Activated CD4-positive, CD25-positive, alpha-beta regulatory T cell treated with anti-CD3 and anti-CD28 coated beads, Interleukin-2, amount 50 U/mL, for 72 hours (primary cell): ENCODE measurements at places on chromosomes 6 and 20.

DNA sequence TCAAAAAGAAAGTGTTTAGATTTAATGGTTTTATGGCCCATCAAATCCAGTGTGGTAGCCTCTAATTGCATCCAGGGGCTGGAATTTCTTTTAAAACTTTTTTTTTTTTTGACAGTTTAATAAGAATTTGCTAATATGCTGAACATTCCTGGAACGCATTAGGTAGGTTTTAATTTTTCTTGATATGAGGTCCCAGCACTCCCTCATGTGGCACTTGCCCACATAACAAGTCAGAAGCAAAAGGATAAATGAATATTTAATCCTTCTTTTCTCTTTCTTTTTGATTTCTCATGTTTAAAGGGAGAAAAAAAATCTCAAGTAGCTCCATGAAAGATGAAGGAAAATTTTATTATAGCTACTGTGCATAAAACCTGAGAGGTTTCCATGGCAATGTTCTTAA lies 13.5 kb downstream of the HAO1 start:
- no peak for DNase-seq

- DNase-seq = no peak
Measured at GRCh38 chr6:74333406-74333805, 637.4 kb downstream of the CD109 start.

GRCh38 chr20:64115171-64115911 lies 8.0 kb upstream of the NPBWR2 start:
- DNase-seq = no peak

GRCh38 chr6:85537055-85537494 lies 56.6 kb downstream of the SNX14 start:
- no peak for DNase-seq

DNA sequence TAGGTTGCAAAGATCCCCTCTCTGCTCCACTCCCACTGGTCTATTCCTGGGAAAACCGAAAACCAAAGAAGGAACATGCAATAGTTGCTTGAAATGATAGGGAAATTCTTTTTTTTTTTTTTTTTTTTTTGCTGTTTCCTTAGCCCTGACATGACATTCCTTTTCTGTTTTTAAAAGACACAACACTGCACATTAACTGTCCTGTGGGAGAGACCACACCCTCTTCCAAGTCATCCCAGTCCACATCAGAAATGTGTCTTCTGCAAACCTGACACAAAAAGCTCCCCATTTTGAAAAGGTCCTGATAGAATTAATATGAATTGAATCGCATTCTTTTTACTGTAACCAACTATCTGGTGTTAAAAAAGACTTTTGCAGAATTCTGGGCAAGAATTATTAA lies 43.4 kb upstream of the RIPOR2 start:
- no peak for DNase-seq

GRCh38 chr6:111031151-111031550 lies 49.3 kb downstream of the RPF2 start:
- no peak for DNase-seq

- DNase-seq = no peak
Measured at GRCh38 chr20:58868795-58869194, 16.3 kb downstream of the GNAS start.

- no peak for DNase-seq
Measured at GRCh38 chr6:104599821-104600638, 259.7 kb downstream of the HACE1 start.

DNA sequence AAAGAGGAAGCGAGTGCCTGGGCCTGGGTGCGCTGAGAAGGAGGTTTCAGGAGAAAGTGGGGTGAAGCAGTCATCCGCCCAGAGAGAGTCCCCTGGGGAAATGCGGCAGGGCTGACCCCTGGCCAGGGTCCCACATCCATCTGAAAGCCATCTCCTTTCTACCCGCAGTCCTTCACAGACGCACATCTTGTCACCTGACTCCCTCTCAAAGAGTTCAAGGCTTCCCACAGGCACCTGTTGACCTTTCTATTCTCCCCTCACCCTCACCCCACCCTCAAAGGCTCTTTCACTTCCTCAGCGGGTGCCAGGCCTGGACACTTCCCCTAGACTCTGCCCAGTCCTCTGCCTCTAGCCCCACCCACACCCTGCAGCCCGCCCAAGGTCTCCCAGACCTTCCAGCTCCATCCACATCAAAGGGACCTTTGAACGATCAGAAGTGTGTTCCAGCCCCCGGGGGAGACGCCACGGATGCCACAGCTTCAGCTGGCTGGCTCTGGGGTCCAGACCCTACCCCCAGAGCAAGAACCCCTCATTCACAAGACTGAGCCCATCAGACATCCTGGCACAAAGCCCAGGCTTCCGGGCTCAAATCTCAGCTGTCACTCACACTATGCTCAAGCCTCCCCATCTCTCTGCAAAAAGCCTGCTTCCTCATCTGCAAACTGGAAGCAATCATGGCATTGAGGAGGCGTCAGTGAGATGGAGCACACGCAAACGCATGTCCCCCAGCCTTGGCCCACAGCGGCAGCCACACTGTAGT lies 2.1 kb downstream of the CTSZ start:
- peak; percentile 59 for DNase-seq

GRCh38 chr20:2089447-2089846 lies 12.2 kb upstream of the STK35 start:
- DNase-seq = no peak

GRCh38 chr6:16206595-16207037 lies 31.8 kb upstream of the GMPR start:
- no peak for DNase-seq

DNA sequence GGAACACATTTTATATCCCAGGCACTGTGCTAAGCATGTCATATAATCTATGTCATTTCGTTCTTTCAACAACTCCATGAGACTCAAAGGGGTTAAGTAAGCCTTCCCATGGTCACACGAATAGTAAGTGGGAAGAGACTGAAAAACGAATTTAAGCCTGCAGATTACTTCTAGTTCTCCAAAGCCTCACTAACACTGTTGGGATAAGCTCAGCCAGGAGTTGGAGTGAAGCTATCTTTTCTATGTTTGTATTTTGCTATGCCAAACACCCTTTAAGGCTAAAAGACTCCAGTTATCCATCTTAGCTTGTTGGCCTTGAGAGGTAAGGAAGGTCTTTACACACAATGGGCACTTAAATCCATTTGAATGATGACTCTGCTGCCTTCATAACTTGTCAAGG lies 148.1 kb upstream of the UST start:
- no peak for DNase-seq

- no peak for DNase-seq
Measured at GRCh38 chr20:719816-720215, 44.2 kb upstream of the SCRT2 start.

DNA sequence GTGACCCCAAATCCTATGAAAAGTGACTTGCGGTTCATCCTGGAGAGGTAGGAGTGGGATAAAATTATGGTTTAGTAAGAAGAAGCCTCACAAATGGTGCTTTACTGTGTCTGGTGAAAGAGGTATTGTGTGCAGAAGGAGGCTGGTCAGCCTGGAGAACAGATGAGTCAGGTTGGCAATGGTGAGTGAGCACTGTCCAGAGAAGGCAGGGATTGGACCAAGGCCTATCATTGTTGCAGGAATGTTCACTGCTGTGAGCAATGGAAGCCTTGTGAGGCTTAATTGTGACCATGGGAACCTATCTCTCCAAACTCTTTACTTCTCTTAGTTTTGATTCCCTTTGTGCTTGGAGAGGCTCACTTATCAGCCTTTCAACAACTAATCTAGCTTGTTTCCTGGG lies 89.0 kb upstream of the KCNK16 start:
- no peak for DNase-seq

DNA sequence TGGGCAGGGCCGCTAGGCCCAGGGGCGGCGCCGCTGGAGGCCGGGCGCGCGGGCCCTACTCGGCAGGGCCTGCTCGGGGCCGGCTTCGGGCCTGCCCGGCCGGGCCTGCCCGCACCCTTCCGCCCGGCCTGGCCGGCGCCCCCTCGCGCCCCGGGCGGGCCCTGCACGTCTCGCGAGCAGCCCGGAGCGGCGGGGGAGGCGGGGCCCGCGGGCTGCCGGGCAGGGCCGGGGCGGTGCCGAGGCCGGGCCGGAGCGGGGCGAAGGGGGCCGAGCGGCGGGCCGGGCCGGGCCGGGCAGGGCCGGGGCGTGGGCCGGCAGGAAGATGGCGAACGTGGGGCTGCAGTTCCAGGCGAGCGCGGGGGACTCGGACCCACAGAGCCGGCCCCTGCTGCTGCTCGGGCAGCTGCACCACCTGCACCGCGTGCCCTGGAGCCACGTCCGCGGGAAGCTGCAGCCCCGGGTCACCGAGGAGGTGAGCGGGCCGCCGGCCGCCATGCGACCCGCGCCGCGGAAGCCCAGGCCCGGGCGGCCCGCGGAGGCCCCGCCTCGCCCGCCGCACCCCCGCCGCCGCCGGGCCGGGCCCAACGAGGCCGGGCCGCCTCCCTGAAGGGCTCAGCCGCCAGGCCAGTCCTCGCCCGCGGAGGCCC lies at the start of gene NPEPL1:
TSS of gene NPEPL1 (plus strand) at position 222 of the 647 bp plus-strand sequence. CDS start at position 323, 101 bp downstream.
- peak; percentile 82 for DNase-seq

DNA sequence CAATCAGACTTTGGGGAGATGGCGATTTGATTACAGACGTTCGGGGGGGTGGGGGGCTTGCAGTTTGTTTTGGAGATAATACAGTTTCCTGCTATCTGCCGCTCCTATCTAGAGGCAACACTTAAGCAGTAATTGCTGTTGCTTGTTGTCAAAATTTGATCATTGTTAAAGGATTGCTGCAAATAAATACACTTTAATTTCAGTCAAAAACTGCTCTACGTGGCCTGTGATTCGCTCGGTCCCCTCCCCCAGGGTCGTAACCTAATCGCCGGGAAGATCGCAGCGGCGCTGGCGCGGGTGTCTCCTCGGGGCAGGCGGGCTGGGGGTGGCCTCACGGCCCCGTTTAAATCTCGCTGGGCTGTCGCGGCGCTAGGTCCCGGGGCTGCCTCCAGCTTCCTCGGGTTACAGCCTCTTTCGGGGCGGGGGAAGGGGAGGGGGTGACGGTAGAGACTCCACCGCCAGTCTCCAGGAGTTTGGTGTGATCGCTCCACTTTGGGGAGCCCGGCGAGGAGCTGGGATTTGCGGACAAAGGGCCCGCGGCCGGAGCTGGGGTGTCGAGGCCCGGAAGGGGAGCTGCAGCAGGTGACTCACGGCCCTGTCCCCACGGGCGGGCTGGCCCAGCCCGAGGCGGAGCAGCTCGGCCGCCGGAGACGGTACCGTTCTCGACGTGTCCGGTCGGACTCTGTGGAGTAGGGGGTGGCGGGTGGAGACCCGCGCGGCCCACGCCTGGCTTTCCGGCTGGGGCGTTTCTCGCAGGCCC lies 4.2 kb downstream of the FOXC1 start:
- DNase-seq = no peak

DNA sequence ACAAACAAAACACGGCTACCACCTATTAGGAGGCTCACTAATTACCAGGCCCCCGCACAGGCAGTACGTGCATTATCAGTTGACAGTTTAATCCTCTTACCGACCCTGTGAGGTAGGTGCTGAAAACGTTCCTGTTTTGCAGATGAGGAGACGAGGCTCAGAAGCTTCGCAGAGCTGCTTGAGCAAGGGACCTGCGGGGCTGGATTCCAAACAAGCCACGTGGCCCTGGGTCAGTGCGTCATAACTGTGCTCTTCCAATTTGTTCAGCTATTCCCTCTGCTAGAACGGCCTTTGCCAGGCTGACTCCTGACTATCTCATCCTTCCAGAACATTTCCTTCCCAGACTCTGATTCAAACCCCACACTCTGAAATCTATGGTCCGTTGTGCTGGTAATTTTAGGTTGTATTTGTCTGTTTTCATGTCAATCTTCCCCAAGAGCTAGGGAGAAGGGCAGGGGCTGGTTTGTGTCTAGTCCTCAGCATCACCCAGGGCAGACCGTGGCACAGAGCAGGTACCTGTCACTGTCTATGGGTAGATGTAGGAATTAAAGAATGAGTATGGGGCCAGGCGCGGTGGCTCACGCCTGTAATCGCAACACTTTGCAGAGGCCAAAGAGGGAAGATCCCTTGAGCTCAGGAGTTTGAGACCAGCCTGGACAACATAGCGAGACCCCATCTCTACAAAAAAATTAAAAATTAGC lies 28.8 kb upstream of the TLDC2 start:
- DNase-seq = no peak

DNA sequence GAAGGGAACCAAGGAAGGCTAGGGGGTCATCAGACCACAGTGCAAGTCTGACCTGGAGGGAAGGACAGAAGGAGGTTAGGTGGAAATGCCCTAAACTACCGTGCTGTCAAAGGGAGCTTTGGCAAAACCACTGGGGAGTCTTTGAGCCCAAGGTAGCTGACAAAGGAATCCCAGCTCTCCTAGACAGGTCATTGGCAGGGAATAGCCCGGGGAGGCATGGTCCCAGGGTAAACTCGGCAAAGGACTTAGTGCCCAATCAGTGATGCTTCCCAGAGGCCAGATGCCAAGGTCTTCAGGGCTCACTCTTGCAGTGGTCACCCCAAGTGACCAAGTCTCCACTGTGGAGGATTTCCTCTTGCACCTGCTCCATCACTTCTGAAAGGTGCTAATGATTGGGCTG lies 102.3 kb upstream of the CDYL start:
- no peak for DNase-seq

- DNase-seq = no peak
Measured at GRCh38 chr6:111666847-111667246, 61.2 kb upstream of the TRAF3IP2 start.

GRCh38 chr6:149756261-149756636 lies 6.7 kb downstream of the PCMT1 start:
- DNase-seq = no peak

DNA sequence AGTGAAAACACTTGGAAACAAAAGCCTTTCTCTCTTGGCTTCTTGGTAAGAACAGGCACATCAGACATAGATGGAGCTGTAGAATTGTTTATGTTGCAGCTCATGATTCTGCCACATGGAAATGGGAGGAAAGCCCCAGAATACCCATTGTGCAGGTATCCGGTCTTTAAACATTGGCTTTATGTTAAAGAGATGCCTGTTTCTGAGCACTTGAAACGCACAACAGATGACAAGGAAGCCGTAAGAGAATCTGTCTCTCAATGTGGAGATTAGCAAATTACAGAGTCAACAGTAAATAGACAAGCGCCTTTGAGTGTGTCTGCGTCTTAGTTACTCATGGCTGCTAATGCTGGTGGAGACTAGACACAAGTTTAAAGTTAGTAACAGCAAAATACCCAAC lies 10.5 kb downstream of the TNFAIP3 start:
- no peak for DNase-seq

GRCh38 chr6:165758441-165758840 lies 95.4 kb upstream of the PDE10A start:
- DNase-seq = no peak

DNA sequence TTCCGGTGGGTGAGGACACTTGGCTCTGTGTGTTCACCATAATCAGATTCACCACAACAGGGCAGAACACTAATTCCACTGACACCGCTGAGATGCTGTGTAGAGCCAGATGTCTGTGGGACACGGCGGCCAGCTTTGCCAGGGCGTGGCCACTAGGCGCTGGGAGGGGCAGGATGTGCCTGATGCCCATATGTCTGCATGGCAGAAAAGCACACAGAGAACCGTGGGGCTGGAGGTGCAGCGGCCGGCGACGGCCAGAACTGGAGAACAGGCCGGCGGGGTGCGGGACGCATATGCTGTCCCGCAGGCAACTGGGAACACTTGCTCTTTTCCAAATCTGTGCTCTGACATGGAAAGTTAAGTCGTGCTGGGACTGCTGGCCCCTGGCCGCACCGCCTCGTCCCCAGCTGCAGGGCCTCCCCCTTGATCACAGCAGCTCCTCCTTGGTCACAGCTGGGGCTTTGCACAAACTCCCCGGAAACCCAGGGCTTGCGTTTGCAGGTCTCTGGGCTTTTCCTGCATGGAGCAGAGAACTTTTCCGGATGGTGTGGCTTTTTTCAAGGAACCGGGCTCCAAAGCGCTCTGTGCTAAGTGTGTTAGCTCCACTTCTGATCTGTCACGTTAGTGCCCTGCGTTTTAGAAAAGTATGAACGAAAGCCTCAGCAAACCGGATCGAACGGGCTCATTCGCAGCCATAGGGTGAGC lies 31.1 kb downstream of the NTSR1 start:
- peak; percentile 67 for DNase-seq
